ENCODE measurements at places on chromosomes 2 and 18.

GRCh38 chr18:79355433-79356335, 40.0 kb upstream of the NFATC1 start:
- no peak for DNase-seq

DNA sequence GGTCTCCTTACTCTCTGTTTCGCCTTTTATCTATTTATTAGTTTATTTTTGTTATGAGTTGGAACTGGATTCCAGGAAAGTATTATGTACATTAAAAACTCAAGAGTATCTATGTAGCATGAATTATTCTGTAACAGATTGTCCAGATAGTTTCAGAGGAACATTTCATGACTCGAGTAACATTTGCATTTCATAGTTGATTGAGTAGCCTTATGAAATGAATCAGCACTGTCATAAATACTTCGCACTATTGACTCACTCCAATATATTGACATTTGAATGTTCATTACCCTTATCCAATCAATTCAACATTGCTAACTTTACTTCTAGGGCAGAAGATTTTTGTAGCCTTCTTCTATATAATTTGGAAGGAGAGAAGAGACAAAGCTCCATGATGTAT, 11.3 kb upstream of the VRK2 start:
- DNase-seq: peak; percentile 6

DNA sequence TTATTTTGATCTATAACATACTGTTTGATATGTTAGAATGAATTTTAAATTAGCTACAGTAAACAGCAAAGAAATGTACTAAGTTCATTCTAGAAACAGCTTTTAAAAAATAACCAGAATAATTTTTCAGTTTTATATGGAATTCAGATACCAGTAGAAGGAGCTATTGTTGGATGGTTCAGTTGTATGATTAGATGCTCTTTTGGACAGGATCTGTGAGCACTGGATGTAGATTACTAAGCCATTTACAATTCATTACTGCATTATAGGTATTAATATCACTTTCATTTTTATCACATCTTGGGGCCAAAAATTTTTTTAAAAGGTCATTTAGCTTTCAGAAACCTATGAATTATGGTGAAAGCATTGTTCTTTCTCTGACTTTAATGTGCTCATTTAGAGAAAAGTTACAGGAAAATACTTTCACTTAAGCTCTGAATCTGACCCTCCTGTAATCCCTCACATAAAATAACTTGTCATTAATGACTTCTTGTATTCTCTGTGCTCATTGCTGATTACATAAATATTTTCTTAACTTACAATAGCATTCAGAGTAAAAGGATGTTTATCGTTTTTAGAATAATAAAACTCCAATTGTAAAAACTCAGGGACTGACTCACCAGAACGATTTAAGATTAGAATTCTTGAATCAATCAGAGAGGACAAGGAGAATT, 750.2 kb downstream of the SLC4A3 start:
- DNase-seq: no peak

GRCh38 chr18:1104181-1104881, 199.7 kb downstream of the ADCYAP1 start:
- no peak for DNase-seq

- peak; percentile 6 for DNase-seq
Measured at GRCh38 chr2:231259104-231259503, 60.7 kb downstream of the ARMC9 start.

DNA sequence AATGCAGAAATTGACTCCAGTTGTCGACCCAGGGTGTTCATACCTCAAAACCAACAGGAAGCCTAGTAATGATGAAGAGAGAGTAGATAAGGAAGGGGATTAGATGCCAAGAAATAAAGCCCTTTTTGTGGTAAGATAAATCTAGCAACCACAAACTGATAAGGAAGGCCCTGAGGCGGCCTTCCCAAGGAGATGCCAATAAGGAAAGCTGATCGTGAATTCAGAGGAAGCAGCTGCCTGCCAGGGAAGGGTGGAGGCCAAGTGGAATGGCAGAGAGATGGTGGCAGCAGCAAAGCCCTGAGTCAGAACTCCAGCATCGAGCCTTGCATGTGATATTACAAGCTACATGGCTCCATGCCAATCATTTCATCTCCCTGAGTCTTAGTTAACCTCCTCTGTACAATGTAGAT, 126.3 kb downstream of the IRS1 start:
- no peak for DNase-seq

GRCh38 chr2:219327719-219328118, 4.8 kb downstream of the RESP18 start:
- DNase-seq: no peak

DNA sequence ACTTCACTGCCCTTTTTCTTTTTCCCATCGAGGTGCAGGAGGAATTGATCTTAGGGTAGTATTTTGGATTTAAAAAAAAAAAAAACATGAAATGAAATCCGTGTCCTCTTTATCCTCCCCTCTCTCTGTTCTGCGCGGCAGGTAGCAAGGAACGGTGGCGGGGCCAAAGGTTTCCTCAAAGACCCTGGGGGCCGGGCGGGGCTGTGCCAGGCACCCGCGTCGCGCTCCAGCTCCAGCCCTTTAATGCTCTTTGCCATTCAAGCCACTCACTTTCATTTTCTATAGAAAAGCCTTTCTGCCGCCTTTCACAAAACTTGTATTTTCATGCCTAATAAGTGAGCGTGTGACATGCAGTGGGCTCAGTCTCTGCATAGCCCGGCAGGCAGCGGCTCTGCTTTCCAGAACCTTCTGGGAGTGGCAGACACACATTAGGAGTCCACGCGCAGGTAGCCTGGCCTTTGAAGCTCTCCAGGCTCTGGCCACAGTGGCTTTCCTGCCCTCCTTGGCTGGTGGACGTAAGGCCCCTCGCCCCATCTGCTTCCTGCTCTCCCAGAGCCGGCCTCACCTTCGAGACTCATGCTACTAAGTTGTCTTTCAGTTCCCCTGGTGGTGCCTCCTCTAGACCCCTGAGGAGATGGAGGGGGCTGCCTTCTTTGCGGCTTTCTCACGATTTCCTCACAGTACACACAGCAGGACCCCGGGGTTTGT, 41.7 kb downstream of the AGAP1 start:
- no peak for DNase-seq

DNA sequence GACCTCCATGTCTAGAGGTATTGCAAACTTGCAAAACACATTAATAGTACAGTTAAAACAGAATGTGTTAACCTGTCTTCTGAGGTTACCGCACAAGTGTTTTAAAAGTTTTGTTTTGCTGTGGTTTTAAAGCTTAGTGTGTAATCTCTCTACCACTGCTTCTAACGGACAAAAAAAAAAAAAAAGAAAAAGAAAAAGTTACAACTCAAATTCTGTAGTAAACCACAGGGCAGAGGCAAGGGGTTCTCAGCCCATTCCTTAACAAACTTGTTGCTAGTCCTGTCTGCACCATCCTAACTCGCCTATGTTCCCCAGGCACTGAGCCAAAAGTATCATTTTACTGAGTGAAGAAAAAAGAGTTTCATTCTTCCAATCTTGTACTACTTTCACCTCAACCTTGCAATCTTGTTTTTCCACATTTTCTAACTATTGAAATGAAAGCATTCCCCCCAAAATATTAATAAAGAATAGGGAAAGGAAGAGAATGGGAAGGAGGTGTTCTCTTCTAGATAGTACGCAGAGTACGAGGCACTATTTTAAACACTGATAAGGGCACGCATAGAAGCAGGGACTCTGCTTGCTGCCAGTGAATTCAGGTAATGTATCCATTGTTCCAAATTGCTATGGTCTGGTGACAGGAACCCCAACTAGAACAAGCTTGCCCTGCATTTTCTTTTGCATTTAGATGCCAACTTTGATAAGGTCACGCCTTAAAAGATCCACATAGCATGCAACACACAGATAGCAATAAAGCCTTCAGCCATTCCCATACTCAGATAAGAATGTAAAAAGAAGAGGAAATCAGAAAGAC, 47.1 kb downstream of the IKZF2 start:
- peak; percentile 12 for DNase-seq

DNA sequence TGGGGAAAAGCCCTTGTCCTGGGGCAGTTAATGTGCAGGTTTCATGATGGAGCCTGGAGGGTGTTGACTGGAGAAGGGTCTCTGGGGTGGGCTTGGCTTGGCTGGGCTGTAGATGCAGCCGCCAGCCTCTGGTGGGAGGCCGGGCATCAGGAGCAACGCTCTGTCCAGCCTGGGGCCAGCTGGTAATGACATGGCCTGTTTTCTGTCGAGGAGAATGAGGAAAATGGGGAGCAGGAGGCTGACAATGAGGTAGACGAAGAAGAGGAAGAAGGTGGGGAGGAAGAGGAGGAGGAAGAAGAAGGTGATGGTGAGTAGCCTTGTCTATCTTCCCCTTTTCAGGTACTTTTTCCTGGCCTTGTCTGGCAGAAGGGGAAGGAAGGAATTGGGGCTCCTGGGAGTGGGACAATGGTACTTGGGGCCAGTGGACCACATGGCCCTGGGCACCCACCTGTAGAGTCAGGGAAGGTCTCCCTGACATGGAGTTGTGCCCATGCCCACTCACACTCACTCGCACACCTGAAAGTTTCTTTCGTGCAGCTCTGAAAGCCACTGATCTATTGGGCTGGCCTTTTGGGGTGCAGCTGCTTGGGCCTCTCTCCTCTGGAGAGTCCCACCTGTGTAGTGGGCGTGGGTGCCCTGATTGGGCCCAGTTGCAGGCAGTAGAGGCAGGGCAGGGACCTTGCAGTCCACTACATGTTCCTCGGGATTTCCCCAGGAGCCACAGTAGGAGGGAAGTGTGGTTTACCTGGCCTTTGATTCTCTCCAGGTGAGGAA, 3.5 kb downstream of the PTMA start:
- DNase-seq: no peak

GRCh38 chr2:97732436-97733340, 19.3 kb downstream of the ZAP70 start:
- no peak for DNase-seq

GRCh38 chr2:70937866-70938585, 2.3 kb downstream of the ATP6V1B1 start:
- no peak for DNase-seq

DNA sequence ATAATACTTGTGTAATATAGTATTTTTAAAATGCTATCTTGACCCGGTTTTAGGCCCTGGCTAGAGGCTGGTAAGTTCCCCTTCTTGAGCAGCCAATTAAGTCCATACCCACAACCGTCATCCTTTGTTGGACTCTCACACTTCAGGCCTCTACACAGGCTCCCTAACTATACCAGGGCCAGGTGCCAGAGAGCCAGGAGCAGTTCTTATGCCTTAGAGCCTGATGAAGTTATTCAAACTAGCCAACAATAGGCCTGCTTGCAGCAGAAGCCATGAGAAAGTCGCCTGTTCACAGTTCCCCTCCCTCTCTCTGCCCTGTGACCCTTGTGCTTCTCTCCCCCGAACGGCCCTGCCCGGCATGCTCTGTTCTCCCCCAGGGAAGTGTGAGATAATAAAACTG, 454.2 kb upstream of the KLHL29 start:
- DNase-seq: no peak
